ENCODE measurements at places on chromosomes 3 and 15. TPM values are rescaled to one million over a fixed set of nuclear protein-coding genes. Genes with fewer than 3 reads are reported as not detected.
A peak's percentile ranks its signal among the peaks of the same experiment; 100 is the strongest.

The GPR160 gene
- 22.3 TPM for total RNA-seq

- no peak for DNase-seq
Measured at GRCh38 chr15:101092156-101092866, 159.5 kb downstream of the CHSY1 start.

The TRIM59 gene
- total RNA-seq = 4.5 TPM

The IMPG2 gene
- total RNA-seq = 0.29 TPM

DNA sequence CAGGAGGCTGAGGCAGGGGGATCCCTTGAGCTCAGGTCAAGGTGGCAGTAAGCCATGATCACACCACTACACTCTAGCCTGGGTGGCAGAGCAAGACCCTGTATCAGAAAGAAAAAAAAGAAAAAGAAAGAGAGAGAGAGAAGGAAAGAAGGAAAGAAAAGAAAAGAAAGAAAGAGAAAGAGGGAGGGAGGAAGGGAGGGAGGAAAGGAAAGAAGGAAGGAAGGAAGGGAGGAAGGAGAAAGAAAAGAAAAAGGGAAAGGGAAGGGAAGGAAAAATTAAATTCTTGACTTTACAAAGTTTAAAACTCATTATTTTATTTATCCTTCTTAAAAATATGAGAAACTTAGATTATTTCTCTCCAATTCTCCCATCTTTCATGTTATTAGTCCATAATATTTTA is 17.1 kb upstream of the IDH2 start:
- DNase-seq = no peak

The CXCR6 gene
- 4.7 TPM for total RNA-seq

GRCh38 chr3:197957790-197958133 is 2.3 kb upstream of the LMLN start:
- DNase-seq = no peak

GRCh38 chr3:144361002-144361401 is 389.4 kb downstream of the DIPK2A start:
- no peak for DNase-seq

The CGNL1 gene
- 54.9 TPM for total RNA-seq

- no peak for DNase-seq
Measured at GRCh38 chr3:131645638-131646037, 142.9 kb upstream of the MRPL3 start.

The NXPE3 gene
- 15.9 TPM for total RNA-seq

- DNase-seq = peak; percentile 67
Measured at GRCh38 chr3:149180057-149180573, 41.5 kb downstream of the CP start.

The CMTM8 gene
- 24.9 TPM for total RNA-seq

Data from upper lobe of right lung (tissue), 1 donor.